Cardiac muscle cell (in vitro differentiated cells and primary cell): ENCODE measurements at places on chromosomes 11 and 22. TPM values are rescaled to one million over a fixed set of nuclear protein-coding genes. Genes with fewer than 3 reads are reported as not detected.

APIP gene
- 29.2 and 39.7 TPM in 2 replicates for polyA plus RNA-seq

C11orf16 gene
- polyA plus RNA-seq: not detected in 2 replicates

CTSW gene
- 0.60 TPM in 1 of 2 replicates, not detected in the other for polyA plus RNA-seq

KREMEN1 gene
- polyA plus RNA-seq: 18.0 and 18.1 TPM in 2 replicates

NFAM1 gene
- 0.97 and 1.9 TPM in 2 replicates for polyA plus RNA-seq

OR51B4 gene
- 0.24 TPM in 1 of 2 replicates, not detected in the other for polyA plus RNA-seq

GPR83 gene
- not detected in 2 replicates for polyA plus RNA-seq

KRTAP5-10 gene
- 0.23 and 0.34 TPM in 2 replicates for polyA plus RNA-seq

ELF5 gene
- not detected in 2 replicates for polyA plus RNA-seq

SIK2 gene
- 1.5 and 3.9 TPM in 2 replicates for polyA plus RNA-seq

UBQLN3 gene
- 0.52 TPM in 1 of 2 replicates, not detected in the other for polyA plus RNA-seq

ACP2 gene
- 67.1 and 67.5 TPM in 2 replicates for polyA plus RNA-seq

OPCML gene
- polyA plus RNA-seq: 0.21 and 0.54 TPM in 2 replicates

RAB38 gene
- polyA plus RNA-seq: 12.0 and 12.8 TPM in 2 replicates

SLC22A8 gene
- 0.22 TPM in 1 of 2 replicates, not detected in the other for polyA plus RNA-seq

RIBC2 gene
- 0.35 and 0.56 TPM in 2 replicates for polyA plus RNA-seq

ZP1 gene
- 1.9 TPM in 1 of 2 replicates, not detected in the other for polyA plus RNA-seq

BIRC3 gene
- polyA plus RNA-seq: 0.92 TPM in 1 of 2 replicates, not detected in the other

VPREB1 gene
- not detected in 2 replicates for polyA plus RNA-seq

KRTAP5-3 gene
- not detected in 2 replicates for polyA plus RNA-seq

PTPRCAP gene
- polyA plus RNA-seq: 2.5 and 3.2 TPM in 2 replicates

CCDC87 gene
- 1.2 and 4.8 TPM in 2 replicates for polyA plus RNA-seq

PHLDB1 gene
- 56.7 and 60.2 TPM in 2 replicates for polyA plus RNA-seq

KCTD14 gene
- 0.23 and 0.96 TPM in 2 replicates for polyA plus RNA-seq

MOGAT2 gene
- not detected in 2 replicates for polyA plus RNA-seq

IGF2 gene
- 136 and 155 TPM in 2 replicates for polyA plus RNA-seq

OR52H1 gene
- 0.43 TPM in 1 of 2 replicates, not detected in the other for polyA plus RNA-seq

FREY1 gene
- polyA plus RNA-seq: 0.42 TPM in 1 of 2 replicates, not detected in the other

NEU3 gene
- 3.5 and 4.4 TPM in 2 replicates for polyA plus RNA-seq

CD3E gene
- not detected in 2 replicates for polyA plus RNA-seq

MB gene
- 829 and 1,030 TPM in 2 replicates for polyA plus RNA-seq

FLRT1 gene
- 0.92 and 2.9 TPM in 2 replicates for polyA plus RNA-seq

HEPACAM gene
- not detected in 2 replicates for polyA plus RNA-seq

SEPTIN3 gene
- polyA plus RNA-seq: 2.9 and 3.4 TPM in 2 replicates

PDE2A gene
- polyA plus RNA-seq: 0.56 TPM in 1 of 2 replicates, not detected in the other

RRAS2 gene
- 72.3 and 75.9 TPM in 2 replicates for polyA plus RNA-seq

FOLR3 gene
- not detected in 2 replicates for polyA plus RNA-seq

CCDC34 gene
- polyA plus RNA-seq: 12.8 and 19.0 TPM in 2 replicates

MTCH2 gene
- 231 and 271 TPM in 2 replicates for polyA plus RNA-seq

KDELR3 gene
- polyA plus RNA-seq: 21.8 and 26.5 TPM in 2 replicates

ZBED5 gene
- polyA plus RNA-seq: 70.7 and 76.6 TPM in 2 replicates

H19 gene
- polyA plus RNA-seq: 27.7 and 44.5 TPM in 2 replicates

CDPF1 gene
- 26.4 and 30.6 TPM in 2 replicates for polyA plus RNA-seq

PRR5L gene
- 0.70 TPM in 1 of 2 replicates, not detected in the other for polyA plus RNA-seq

C11orf91 gene
- polyA plus RNA-seq: 0.23 TPM in 1 of 2 replicates, not detected in the other

MIF gene
- polyA plus RNA-seq: 4,717 and 4,854 TPM in 2 replicates

TMPRSS6 gene
- 0.11 and 0.26 TPM in 2 replicates for polyA plus RNA-seq

JHY gene
- polyA plus RNA-seq: 2.3 and 2.5 TPM in 2 replicates

SPTBN2 gene
- polyA plus RNA-seq: 6.0 and 15.0 TPM in 2 replicates

RTN4R gene
- 5.2 and 7.4 TPM in 2 replicates for polyA plus RNA-seq

UBTFL1 gene
- polyA plus RNA-seq: not detected in 2 replicates

MRGPRX3 gene
- not detected in 2 replicates for polyA plus RNA-seq

GRAP2 gene
- polyA plus RNA-seq: 0.09 TPM in 1 of 2 replicates, not detected in the other

OTOG gene
- polyA plus RNA-seq: 0.49 TPM in 1 of 2 replicates, not detected in the other
